Heart left ventricle (tissue), 16 donors: ENCODE measurements at places on chromosomes 2 and 18.

GRCh38 chr18:7945882-7946281, 378.8 kb downstream of the PTPRM start:
- H3K36me3 ChIP-seq: peaks cover 20% of the 10 kb centered on the region
- no peak for DNase-seq
- H3K4me3 ChIP-seq: no peak overlapping the region
- no peak overlapping the region for H3K27ac ChIP-seq
- peaks cover 12% of the 10 kb centered on the region for H3K4me1 ChIP-seq
- no peaks in the 10 kb centered on the region for H3K27me3 ChIP-seq

DNA sequence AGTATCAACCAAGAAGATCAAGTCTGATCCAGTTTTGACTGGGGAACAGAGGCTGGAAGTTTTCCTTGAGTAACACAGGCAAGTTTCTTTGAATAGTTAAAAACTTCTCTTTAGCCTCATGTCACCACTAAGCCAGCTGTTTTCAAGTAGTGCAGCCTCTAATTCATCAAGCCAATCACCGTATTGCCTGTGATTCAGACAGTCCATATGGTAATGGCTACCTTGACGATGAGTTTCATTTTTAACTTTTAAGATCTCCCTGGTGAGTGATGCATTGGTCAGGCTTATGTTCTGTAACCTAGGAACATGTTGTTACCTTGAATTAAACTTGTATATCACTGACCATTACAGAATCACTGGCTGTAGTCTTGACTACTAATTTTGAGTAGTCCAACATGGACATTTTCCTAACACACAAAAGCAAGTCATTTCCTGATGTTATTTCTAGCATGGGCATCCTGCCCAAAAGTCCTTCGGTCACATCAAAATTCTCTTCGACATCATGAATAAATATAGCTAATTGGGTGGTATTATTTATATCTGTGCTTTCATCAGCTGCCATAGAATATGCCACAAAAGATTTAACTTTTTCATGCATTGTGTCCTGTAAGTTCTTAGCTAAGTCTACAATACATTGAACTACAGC, 238.8 kb upstream of the GCFC2 start:
- DNase-seq: no peak
- no peaks in the 10 kb centered on the region for H3K36me3 ChIP-seq
- H3K4me1 ChIP-seq: no peaks in the 10 kb centered on the region

GRCh38 chr2:74625658-74626425, 22.3 kb downstream of the M1AP start:
- H3K27me3 ChIP-seq: no peaks in the 10 kb centered on the region
- no peaks in the 10 kb centered on the region for H3K36me3 ChIP-seq

GRCh38 chr2:190849774-190850173, 30.8 kb upstream of the GLS start:
- DNase-seq: no peak
- peaks cover 10% of the 10 kb centered on the region for H3K4me1 ChIP-seq
- H3K27ac ChIP-seq: no peak overlapping the region
- H3K27me3 ChIP-seq: no peaks in the 10 kb centered on the region
- H3K36me3 ChIP-seq: no peaks in the 10 kb centered on the region

DNA sequence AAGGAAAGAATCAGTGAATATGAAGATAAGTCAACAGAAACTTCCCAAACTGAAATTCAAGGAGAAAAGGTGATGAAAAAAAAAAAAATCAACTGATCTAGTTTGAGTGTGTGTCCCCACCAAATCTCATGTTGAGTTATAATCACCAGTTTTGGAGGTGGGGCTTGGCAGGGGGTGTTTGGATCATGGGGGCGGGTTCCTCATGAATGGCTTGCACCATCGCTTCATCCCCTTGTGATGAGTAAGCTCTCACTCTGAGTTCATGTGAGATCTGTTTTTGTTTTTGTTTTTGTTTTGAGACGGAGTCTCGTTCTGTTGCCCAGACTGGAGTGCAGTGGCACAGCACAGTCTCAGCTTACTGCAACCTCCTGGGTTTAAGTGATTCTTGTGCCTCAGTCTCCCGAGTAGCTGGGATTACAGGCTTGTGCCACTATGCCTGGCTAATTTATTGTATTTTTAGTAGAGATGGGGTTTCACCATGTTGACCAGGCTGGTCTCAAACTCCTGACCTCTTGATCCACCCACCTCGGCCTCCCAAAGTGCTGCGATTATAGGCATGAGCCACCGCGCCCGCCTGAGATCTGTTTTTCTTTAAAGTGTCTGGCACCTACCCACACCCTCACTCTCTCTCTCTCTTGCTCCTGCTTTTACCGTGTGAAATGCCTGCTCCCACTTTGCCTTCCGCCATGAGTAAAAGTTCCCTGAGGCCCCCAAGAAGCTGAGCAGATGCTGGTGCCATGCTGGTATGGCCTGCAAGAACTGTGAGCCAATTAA, 4.0 kb upstream of the SLC66A2 start:
- no peaks in the 10 kb centered on the region for H3K36me3 ChIP-seq
- H3K27me3 ChIP-seq: no peaks in the 10 kb centered on the region
- H3K27ac ChIP-seq: no peak overlapping the region
- no peak for DNase-seq
- peaks cover 2% of the 10 kb centered on the region for H3K4me1 ChIP-seq

GRCh38 chr18:36095936-36096519, 28.7 kb upstream of the RPRD1A start:
- H3K27me3 ChIP-seq: peaks cover 5% of the 10 kb centered on the region
- H3K4me3 ChIP-seq: no peak overlapping the region
- H3K4me1 ChIP-seq: no peaks in the 10 kb centered on the region
- DNase-seq: no peak
- no peaks in the 10 kb centered on the region for H3K36me3 ChIP-seq

GRCh38 chr2:21010813-21011439, 32.9 kb downstream of the APOB start:
- H3K4me1 ChIP-seq: no peaks in the 10 kb centered on the region
- no peak overlapping the region for H3K27ac ChIP-seq

DNA sequence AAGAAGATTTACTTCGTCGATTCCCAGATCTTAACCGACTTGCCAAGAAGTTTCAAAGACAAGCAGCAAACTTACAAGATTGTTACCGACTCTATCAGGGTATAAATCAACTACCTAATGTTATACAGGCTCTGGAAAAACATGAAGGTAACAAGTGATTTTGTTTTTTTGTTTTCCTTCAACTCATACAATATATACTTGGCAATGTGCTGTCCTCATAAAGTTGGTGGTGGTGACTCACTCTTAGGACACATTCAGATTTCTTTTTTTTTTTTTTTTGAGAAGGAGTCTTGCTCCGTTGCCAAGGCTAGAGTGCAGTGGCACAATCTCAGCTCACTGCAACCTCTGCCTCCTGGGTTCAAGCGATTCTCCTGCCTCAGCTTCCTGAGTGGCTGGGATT, 26.8 kb downstream of the MSH2 start:
- DNase-seq: no peak
- H3K4me1 ChIP-seq: no peaks in the 10 kb centered on the region
- no peak overlapping the region for H3K27ac ChIP-seq

DNA sequence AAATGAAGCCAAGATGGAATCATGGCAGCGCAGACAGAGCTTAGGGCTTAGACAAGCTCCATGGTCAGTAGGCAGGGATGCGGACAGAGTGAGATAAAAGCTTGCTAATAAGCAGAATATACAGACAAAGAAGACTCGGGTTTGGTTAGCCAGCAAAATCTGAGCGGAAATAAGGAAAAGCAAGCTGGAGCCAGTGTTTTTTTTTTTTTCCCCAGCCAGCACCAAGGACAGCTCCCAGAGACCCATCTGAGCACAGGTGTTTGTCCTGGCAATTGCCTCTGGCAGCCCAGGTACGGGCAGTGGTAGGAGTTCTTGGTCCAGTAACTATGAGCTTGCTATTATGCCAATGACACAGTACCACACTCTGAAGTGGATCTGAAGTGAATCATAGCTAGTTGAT, 187.6 kb downstream of the ADCYAP1 start:
- H3K27me3 ChIP-seq: peaks cover 3% of the 10 kb centered on the region
- no peaks in the 10 kb centered on the region for H3K4me1 ChIP-seq
- no peak for DNase-seq
- no peak overlapping the region for H3K27ac ChIP-seq
- no peaks in the 10 kb centered on the region for H3K36me3 ChIP-seq
- no peak overlapping the region for H3K4me3 ChIP-seq

GRCh38 chr2:127415593-127416505, 2.4 kb upstream of the PROC start:
- no peaks in the 10 kb centered on the region for H3K36me3 ChIP-seq
- peaks cover 11% of the 10 kb centered on the region for H3K27me3 ChIP-seq
- peaks cover 6% of the 10 kb centered on the region for H3K4me1 ChIP-seq
- peak overlapping the region; percentile 47 for H3K4me3 ChIP-seq

DNA sequence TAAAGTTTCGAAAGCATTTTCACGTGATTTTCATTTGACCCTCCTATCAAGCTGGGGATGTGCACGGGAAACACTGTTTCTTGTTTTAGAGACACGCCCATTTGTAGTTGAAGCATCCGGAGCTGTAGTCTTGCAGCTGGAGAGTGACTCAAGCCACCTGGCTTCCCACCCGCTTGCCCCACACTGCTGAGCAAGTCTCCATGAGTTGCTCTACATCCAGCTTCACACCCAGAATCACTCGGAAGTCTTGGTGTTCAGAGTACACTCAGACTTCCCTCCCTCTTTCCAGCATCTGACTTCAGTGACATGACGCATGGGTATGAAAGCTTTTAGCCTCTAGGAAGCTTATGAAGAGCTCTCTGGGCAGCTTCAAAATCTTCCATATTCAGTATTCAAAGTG, 262.4 kb downstream of the NBAS start:
- peaks cover 13% of the 10 kb centered on the region for H3K36me3 ChIP-seq
- H3K27me3 ChIP-seq: no peaks in the 10 kb centered on the region
- DNase-seq: no peak
- H3K27ac ChIP-seq: no peak overlapping the region
- no peak overlapping the region for H3K4me3 ChIP-seq

- H3K4me3 ChIP-seq: no peak overlapping the region
- DNase-seq: no peak
- H3K27ac ChIP-seq: no peak overlapping the region
- H3K27me3 ChIP-seq: no peaks in the 10 kb centered on the region
These were observed 93.4 kb downstream of the SOS1 start for GRCh38 chr2:39027421-39027820.

GRCh38 chr2:8457699-8458502, 224.0 kb upstream of the ID2 start:
- H3K27me3 ChIP-seq: peaks cover 12% of the 10 kb centered on the region
- no peak overlapping the region for H3K27ac ChIP-seq
- peak overlapping the region; percentile 6 for H3K4me3 ChIP-seq
- H3K36me3 ChIP-seq: no peaks in the 10 kb centered on the region
- no peaks in the 10 kb centered on the region for H3K4me1 ChIP-seq
- DNase-seq: no peak

DNA sequence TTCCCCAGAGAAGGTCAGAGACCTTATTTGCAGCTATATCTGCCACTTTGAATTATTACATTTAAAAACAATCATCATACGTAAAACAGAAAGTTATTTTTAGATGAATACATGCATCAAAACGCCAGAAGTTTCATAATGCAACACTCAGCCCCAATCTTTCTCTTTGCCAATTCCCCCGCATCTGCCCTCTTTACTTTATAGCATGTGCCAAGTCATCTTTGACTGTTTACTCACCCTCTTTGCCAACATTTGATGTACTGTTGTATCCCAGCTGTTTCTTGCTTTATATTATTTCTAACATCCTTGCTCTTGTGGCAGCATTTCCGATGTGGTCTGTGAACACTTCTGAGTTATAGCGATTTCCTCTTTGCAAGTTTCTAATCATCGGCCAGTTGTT, 86.2 kb downstream of the CRIM1 start:
- peaks cover 48% of the 10 kb centered on the region for H3K36me3 ChIP-seq
- no peak overlapping the region for H3K4me3 ChIP-seq
- H3K27ac ChIP-seq: no peak overlapping the region
- DNase-seq: no peak
- H3K4me1 ChIP-seq: peaks cover 31% of the 10 kb centered on the region

DNA sequence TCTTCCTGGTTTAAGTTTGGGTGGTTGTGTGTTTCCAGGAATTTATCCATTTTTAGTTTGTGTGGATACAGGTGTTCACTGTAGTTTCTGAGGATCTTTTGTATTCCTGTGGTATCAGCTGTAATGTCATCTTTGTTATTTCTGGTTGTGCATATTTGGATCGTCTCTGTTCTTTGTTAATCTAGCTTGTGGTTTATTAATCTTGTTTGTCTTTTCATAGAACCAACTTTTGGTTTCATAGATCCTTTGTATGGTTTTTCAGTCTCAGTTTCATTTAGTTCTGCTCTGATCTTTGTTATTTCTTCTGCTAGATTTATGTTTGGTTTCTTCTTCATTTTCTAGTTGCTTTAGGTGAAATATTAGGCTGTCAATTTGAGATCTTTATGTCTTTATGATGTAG, 202.4 kb upstream of the ZSWIM2 start:
- no peaks in the 10 kb centered on the region for H3K4me1 ChIP-seq
- H3K36me3 ChIP-seq: no peaks in the 10 kb centered on the region
- H3K4me3 ChIP-seq: no peak overlapping the region
- H3K27me3 ChIP-seq: no peaks in the 10 kb centered on the region
- no peak overlapping the region for H3K27ac ChIP-seq

- H3K27ac ChIP-seq: no peak overlapping the region
- H3K36me3 ChIP-seq: no peaks in the 10 kb centered on the region
- DNase-seq: no peak
- H3K4me3 ChIP-seq: no peak overlapping the region
These were observed 135.1 kb upstream of the ID2 start for GRCh38 chr2:8546612-8547283.

DNA sequence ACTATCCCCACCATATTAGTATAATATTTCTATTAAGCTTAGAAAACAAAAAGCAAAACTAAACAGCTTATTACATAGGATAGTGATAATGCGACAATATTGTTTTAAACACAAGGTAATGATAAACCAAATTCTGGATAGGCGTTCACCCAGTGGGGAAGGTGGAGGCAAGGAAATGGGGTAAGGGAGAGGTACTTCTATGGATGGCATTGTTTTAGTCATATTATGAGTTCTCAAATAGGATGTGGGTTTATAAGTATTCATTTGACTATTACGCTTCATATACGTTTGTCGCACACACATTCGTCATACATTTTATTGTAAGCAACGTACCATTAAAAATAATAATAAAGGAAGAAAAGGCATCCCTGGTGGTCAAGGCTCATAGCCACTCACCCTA, 88.8 kb upstream of the DNMT3A start:
- H3K4me3 ChIP-seq: no peak overlapping the region
- H3K27ac ChIP-seq: no peak overlapping the region
- DNase-seq: no peak
- no peaks in the 10 kb centered on the region for H3K27me3 ChIP-seq
- no peaks in the 10 kb centered on the region for H3K4me1 ChIP-seq

DNA sequence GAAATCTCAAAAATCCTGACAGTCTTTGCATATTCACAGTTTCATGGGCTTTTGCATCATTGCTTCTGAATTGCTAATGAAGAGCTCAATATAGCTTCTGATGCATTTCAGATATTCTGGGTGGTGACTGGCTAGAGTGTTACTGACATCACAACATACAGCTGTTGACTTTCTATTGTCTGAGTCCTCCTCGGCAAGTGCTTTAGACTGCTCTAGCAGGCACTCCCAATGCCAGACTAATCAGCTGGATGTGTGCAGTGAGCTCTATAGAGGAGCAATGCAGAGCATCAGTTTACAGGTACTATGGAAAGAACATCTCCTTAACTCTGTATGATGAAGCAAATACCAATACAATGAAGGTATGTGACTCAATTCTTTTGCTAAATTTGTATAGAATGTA, 54.9 kb downstream of the R3HDM1 start:
- H3K4me3 ChIP-seq: no peak overlapping the region
- no peaks in the 10 kb centered on the region for H3K36me3 ChIP-seq
- DNase-seq: no peak

- peaks cover 16% of the 10 kb centered on the region for H3K4me1 ChIP-seq
- H3K36me3 ChIP-seq: no peaks in the 10 kb centered on the region
- DNase-seq: no peak
- H3K4me3 ChIP-seq: peak overlapping the region; percentile 100
These were observed 1.5 kb downstream of the EPB41L5 start for GRCh38 chr2:120014226-120014980.
